GM19239 (cell line): ENCODE measurements at places on chromosomes 6 and 20.

DNA sequence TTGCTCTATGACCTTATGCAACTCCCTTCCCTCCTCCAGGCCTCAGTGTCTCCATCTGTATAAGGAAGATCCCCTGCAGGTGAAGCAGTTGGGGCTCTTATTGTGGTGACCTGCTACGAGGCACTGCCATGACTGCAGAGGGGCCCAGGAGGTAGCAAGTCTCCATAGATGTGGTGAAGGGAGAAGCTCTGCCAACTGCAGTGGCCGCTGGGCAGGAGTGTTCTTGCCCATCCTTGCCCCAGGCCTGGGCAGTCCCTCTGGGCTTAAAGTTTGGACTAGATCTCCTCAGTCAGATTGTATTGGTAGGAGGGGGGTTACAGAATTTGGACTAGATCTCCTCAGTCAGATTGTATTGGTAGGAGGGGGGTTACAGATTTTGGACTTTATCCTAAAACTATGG lies 12.2 kb downstream of the KCNK17 start:
- no peak for DNase-seq

DNA sequence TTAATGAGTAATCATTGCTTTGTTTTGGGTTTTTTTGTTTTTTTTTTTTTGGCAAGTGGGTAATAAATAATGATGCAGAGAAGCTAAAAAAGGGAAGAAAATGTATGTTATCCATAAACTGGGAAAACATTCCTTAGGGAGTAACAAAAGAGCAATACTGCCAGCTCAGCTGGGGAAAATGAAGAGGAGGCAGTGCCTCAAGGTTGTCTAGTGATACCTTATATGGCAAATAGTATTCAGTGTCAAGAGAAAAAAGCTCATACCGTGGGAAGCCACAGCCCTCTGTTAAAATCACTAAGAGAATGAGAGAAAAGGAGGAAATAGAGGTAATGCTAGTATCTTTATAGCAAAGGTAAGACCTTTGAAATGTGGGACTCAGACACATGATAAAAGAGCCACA lies 47.1 kb upstream of the SMLR1 start:
- no peak for DNase-seq

DNA sequence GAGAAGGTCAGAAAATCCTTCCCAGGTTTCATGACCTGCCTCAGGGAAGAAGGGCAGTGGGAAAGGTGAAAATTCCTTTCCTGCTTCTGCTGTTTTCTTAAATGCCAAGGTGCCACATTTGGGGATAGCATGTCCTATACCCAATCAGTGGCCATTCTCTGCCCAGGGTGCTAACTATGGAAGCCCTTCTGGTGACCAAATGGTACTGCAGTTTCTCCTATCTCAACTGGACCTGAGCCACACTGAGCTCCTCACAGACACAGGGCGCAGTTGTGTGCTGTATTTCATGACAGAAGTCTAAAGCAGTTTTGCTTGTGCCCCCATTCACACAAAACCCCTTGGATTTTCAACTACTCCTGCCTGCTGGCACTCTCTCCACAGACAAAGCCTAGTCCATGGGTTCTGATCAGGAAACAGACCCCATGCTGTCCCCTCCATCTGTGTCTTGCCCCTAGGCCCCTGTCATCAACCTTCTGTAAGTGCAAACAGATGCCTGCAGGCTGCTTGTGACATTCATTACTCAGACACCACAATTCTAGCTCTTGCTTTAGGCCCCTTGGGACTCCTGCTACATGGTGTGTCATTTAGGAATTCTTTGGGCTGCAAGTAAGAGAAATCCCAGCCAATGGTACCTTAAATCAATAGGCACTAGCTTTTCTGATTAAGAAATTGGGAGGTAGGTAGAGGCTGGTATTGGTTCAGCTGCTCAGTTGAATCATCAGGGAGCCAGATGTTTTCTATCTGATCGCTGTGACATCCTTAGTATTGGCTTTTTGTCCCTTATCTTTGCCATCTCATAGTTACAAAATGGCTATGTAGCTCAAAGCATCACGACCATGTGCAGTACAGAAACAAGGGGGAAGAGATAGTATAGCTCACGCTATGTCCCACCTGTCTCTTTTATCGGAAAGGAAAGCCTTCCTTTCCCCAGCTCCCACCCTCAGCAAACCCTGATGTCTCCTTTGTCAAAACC lies 147.8 kb downstream of the CD83 start:
- DNase-seq, result no peak

GRCh38 chr20:34571753-34572152 lies 13.2 kb downstream of the MAP1LC3A start:
- no peak for DNase-seq

DNA sequence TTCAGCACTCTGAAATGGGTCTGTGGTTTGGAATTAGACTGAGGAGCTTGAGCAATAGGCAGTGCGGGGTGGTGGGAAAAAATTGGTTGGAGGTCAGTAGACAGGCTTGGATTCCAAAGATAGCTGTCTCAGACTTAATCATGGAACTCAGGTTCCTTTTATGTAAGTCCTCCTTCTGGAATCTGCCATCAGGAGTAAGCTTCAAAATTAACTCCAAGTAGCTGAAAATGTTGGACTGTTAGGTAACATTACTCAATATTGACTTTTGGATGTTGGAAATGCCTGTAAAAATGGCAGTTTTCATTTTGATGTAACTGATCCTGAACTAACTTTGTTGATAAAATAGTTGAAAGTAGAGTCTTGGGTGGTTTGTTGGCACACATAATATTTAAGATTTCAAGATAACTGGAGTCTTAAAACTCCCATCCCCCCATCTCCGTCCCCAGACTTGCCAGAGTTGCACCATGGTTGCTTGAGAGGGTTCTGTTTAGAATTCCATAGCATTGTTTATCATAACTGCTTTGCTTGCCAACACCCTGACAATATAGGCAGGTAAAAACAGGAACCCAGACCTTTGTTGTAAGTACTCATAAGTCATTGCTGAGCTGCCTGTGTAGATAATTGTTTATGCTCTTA lies 83.0 kb downstream of the PHF20 start:
- no peak for DNase-seq

DNA sequence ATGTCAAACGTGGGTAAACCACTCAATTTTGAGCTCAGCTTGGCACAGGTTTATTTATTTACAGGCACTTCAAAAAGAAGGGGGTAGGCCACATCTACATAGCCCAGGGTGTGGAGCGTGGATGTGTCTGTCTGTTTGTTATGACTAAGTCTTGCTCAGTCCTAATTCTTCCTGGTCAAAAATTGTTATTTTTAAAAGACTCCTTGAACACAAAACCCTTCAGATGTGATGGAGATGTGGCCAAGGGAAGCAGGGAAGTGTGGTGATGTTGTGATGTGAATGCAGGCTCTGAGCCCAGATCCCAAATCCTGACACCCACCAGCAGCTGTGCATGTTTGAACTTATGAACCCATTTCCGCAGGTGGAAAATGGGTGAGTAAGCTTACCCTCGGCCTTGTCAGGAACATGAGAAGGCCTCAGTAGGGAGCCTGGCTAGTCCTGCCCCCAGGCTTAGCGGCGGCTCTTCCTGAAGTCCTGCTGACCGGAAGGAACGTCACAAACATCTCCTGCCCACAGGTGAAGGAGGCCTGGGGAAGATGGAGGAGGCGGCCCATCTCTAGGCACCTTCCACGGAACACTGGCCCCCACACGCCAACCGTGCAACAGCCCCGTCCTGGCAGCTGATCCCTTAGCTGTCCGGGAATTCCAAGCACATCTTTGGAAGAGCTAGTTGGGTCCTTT lies 119.7 kb downstream of the MYLK4 start:
- no peak for DNase-seq

DNA sequence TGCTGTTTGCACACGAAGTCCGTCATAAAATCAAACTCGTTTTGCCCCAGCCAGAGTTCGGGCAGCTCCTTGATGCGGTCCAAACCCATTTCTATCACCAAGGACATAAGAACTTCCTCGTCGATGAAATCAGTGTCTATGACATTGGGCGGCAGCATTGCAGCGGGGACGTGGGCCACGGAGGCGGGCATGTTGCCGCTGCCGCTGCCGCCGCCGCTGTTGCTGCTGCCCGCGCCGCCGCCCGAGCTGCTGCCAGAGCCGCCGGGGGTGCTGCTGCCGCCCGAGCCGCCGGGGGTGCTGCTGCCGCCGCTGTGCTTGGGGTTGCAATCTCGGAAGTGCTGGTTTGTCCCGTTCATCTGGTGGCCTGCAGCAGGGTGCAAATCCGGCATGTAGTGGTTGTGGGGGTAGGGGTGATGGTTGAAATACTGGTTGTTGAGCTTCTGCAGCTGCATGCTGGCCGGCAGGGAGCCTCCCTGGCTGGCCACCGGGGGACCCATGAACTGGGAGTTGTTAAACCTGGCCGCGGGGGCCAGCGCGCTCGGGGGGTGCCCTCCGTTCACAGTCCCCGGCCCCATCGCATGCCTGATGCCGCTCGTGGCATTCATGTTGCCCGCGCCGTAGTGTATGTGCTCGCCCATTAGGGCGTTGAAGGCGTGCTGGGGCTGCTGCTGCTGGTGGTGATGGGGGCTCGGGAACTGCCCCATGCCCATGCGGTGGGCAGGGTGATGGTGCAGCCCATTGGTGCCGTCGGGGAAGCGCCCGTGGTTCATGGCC lies 1.1 kb downstream of the CITED2 start:
- DNase-seq, result no peak

DNA sequence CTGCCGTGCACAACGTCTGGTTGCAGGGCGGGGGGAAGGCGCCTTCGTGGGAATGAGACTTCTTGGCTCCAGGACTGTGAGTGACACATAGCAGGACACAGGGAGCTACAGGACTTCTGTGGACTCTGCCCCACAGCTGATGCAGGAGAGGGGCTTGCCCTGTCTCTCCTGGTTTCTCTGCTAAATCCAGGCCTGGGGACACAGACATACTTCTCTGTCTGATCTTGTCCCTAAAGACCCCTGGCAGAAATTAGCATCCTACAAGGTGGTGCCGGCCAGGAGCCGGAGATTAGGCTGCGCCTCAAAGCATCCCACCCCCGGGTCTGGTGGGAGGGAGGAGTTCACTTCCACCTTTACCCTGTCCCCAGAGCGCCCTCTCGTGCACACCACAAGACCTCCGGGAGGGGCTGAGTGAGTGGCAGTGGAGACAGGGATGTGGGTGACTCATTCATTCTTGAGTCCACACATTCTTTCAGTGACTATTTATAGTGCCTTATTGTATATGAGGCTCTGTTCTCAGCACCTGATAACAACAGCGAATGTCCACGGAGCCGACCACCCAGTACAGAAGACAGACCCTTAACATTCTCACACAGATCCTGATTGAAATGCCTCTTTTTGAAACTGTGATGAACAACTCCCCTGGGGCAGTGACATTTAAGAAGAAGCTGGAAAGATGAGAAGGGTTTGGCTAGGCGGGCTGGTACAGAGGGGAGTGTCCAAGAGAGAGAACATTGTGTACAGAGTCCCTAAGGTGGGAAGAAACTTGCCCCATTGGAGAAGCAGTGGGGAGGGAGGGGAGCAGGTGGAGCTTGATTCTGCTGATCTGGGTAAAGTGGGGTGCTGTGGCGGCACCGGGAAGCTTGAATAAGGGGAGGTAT lies 39.0 kb downstream of the GMPR start:
- DNase-seq, result no peak

DNA sequence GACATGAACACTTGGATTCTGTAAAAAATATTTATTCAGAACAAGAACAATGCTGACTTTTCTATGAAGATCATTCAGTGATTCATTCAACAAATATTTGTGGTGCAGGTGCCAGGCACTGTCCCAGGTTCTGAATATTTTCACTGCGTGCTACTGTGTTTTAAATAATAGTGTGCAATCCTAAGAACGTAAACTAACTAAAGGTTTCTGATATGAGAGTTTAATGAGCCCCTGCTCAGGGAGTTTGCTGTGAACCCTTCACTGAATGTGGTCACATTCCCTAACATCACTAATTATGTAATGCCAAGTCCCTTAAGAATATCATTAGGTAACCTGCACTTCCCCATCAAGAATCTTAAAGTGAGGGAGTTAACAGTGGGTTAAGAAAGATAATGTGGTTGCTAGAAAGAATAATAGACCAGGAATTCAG lies 1.7 kb upstream of the TMEM170B start:
- no peak for DNase-seq

- no peak for DNase-seq
Observed at GRCh38 chr6:36826520-36827227, 12.6 kb downstream of the CPNE5 start.

DNA sequence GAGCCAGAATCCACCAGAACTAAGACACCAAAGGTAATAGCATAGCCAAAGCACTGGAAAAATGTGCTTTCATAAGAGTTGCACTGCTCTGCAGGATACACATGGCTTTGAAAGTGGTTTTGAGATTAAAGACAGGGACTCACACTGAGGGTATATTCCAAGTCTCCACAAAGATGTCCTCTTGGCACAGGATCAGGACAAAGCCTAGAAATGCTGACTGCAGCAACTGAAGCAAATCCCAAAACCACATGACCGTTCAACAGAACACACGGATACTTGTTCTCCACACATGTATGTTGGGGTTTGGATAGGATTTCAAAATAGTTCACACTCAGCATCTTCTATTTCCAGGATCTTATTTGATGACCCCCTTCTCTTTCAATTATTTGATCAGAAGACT lies 364.3 kb upstream of the HSF2 start:
- no peak for DNase-seq

DNA sequence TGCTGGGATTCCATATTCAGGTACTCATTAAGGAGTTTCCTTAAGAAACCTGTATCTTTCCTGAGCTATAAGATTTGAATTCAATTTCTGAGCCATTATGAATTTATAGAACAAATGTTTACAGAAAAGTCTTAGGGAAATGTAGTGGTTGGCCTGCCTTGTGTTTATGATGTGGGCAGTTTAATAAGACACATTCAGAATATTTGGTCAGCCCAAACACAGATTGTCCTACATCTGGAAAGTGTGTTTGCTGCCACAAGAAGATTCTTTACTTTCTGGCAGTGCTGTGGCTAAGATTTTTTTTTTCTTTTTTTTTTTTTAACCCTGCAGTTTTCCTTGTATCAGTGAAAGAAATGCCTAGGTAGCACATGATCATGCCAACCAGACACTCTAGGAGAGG lies 15.2 kb downstream of the TBX18 start:
- no peak for DNase-seq

- no peak for DNase-seq
Observed at GRCh38 chr6:11329726-11330412, 97.4 kb upstream of the NEDD9 start.

- DNase-seq, result no peak
Observed at GRCh38 chr6:156884306-156884705, 107.1 kb downstream of the ARID1B start.

DNA sequence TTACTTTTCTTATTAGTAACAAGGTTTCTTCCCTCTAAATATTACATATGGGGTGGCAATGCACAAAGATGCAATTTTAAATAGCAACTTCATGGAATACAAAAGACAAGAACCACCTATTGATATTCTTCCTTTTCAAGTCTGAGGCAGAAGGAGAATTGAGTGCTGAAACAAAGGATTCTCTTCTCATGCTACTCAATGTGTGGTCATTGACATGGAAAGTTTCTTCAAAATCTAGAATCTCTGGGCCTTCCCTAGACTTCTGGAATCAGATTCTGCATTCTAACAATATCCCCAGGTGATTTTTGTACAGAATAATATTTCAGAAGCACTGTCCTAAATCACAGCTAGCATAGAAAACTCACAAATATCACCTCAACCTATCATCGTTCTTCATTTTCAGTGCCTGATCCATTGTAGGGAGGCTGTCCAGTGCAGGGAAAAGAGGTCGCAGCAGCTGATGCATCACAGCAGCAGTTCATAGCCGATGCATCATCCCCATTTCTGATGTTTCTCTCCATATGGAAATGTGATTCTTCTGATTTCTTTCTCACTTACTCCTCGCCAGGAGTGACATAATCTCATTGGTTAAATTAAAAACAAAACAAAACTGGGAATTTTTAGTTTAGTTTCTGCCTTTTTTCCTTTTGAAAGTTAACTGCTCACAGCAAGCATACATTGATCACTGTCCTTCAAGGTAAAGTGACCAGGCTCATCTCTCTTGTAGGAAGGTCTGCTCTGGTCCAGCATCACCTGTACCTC lies 139.5 kb upstream of the FAM83B start:
- no peak for DNase-seq
